ENCODE measurements at places on chromosomes 12 and 14. TPM values are rescaled to one million over a fixed set of nuclear protein-coding genes. Genes with fewer than 3 reads are reported as not detected.

DNA sequence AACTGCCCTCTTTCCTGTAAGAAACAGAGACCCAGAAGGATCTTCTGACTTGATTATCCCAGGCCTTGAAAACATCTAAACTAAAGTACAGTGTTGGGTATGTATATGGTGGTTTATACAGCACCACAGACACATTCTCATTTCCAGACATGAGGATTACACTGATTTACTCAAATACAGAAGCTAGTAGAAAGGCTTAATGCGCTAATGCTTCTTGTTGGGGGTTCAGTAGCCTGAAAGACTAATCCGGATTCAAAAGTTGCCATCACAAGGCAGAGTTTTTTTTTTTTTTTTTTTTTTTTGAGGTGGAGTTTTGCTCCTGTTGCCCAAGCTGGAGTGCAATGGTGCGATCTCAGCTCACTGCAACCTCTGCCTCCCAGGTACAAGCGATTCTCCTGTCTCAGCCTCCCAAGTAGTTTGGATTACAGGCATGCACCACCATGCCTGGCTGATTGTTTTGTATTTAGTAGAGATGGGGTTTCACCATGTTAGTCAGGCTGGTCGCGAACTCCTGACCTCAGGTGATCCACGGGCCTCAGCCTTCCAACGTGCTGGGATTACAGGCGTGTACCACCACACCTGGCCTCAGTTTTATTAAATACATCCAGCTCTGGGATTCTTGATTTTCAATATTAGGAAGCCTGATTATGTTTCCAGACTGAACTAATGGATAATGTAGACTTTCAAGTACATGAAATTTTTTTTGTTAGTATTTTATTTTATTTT is 46.3 kb upstream of the HECTD1 start:
- no peak overlapping the region for H3K4me3 ChIP-seq
- H3K27ac ChIP-seq = no peak overlapping the region
- H3K36me3 ChIP-seq = no peaks in the 10 kb centered on the region
- no peak for DNase-seq
- H3K4me1 ChIP-seq = no peaks in the 10 kb centered on the region

GRCh38 chr14:90629471-90629870 is 186.8 kb downstream of the TTC7B start:
- peaks cover 3% of the 10 kb centered on the region for H3K4me1 ChIP-seq
- no peak overlapping the region for H3K4me3 ChIP-seq
- no peaks in the 10 kb centered on the region for H3K36me3 ChIP-seq
- no peak overlapping the region for H3K27ac ChIP-seq
- no peaks in the 10 kb centered on the region for H3K27me3 ChIP-seq

PEX5 gene
- 41.8 TPM for total RNA-seq

DNA sequence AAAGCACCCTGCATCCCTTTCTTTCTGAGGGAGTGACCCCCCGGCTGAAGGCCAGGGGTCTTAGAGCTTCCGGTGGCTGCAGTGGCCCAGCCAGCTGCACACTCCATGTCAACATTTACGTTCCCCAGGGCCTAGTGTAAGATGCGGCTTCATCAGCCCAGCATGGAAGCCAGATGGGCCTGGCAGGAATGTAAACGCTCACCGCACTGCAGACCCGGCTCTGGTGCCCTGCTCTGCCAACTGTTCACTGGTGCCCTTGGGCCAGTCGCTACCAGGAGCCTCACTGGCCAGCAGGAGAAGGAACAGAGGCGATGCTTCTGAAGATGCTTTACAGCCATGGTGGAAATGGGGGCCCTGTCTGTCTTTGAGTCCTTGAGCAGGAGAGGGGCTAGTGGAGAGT is 8.6 kb upstream of the TMEM119 start:
- no peak overlapping the region for H3K27ac ChIP-seq
- H3K27me3 ChIP-seq = peaks cover 1% of the 10 kb centered on the region
- peaks cover 2% of the 10 kb centered on the region for H3K36me3 ChIP-seq
- no peak for DNase-seq

COL2A1 gene
- total RNA-seq = 0.34 TPM

GRCh38 chr12:80643961-80644360 is 63.5 kb upstream of the MYF6 start:
- no peak for DNase-seq
- H3K4me3 ChIP-seq = no peak overlapping the region
- no peaks in the 10 kb centered on the region for H3K4me1 ChIP-seq
- no peak overlapping the region for H3K27ac ChIP-seq
- no peaks in the 10 kb centered on the region for H3K36me3 ChIP-seq

DNA sequence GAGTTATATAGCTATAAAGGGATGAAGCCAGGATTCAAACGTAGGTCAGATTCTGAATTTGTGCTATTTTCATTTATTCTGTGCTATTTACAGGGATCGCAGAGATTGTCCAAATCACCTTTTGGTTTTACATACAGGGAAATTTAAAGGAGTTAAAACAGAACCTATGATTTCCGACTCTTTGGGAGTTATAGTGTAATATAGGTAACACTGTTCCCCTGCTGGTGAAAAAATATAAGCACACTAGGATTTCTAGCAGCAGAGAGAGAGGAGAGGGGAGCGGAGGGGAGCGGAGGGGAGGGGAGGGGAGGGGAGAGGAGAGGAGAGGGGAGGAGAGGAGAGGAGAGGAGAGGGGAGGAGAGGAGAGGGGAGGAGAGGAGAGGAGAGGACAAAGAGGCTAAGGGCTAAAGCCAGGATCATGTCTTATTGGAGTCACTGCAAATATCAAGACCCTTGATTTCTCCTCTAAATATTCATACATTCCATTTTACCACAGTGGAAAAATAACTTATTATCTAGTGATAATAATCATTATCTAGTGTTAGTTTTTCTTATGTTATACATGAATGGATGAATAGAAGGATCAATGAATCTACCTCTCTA is 46.2 kb upstream of the KCNH5 start:
- H3K4me1 ChIP-seq = no peaks in the 10 kb centered on the region
- DNase-seq = no peak
- no peak overlapping the region for H3K4me3 ChIP-seq
- H3K36me3 ChIP-seq = no peaks in the 10 kb centered on the region
- no peak overlapping the region for H3K27ac ChIP-seq
- no peaks in the 10 kb centered on the region for H3K27me3 ChIP-seq

RAPGEF3 gene
- 0.56 TPM for total RNA-seq

- no peak overlapping the region for H3K27ac ChIP-seq
- no peak overlapping the region for H3K4me3 ChIP-seq
- H3K4me1 ChIP-seq = no peaks in the 10 kb centered on the region
- H3K27me3 ChIP-seq = peaks cover 1% of the 10 kb centered on the region
- H3K36me3 ChIP-seq = no peaks in the 10 kb centered on the region
These were observed 353.8 kb downstream of the AACS start for GRCh38 chr12:125418902-125419564.

- peak overlapping the region; percentile 65 for H3K27ac ChIP-seq
- H3K4me1 ChIP-seq = peaks cover 41% of the 10 kb centered on the region
- H3K27me3 ChIP-seq = peaks cover 10% of the 10 kb centered on the region
These were observed 3.8 kb downstream of the TXNRD1 start for GRCh38 chr12:104219361-104219892.

LRRK2 gene
- 0.76 TPM for total RNA-seq

DNA sequence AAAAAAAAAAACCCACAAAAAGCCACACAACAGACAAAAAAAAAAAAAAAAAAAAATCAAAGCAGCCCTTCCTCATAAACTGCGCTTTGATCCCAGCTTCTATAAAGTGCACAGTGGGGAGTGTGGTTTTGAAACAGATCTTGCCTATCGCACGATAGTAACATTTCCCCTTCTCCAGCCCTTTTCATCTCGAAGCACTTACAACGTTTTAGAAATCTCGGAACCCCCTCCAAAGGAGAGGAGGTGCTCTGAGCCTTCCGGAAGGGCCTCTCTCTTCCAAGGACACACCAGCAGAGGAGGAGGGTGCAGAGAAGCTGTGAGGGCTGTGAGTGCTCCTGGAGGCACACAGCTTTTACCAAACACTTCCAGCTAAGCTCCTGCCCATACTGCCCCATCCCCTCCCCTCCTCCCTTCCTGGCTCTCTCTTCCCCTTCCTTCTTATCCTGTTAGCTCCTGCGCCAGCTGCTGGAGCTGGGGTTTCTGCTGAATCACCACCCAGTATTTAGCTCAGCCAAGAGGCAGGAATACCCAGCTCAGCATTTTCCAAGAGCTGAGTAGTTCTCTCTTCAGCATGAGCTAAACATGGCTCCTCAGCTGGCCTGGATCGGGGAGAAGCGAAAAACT is 28.4 kb downstream of the SLC7A8 start:
- no peaks in the 10 kb centered on the region for H3K36me3 ChIP-seq
- peaks cover 13% of the 10 kb centered on the region for H3K4me1 ChIP-seq
- DNase-seq = no peak
- no peaks in the 10 kb centered on the region for H3K27me3 ChIP-seq

DNA sequence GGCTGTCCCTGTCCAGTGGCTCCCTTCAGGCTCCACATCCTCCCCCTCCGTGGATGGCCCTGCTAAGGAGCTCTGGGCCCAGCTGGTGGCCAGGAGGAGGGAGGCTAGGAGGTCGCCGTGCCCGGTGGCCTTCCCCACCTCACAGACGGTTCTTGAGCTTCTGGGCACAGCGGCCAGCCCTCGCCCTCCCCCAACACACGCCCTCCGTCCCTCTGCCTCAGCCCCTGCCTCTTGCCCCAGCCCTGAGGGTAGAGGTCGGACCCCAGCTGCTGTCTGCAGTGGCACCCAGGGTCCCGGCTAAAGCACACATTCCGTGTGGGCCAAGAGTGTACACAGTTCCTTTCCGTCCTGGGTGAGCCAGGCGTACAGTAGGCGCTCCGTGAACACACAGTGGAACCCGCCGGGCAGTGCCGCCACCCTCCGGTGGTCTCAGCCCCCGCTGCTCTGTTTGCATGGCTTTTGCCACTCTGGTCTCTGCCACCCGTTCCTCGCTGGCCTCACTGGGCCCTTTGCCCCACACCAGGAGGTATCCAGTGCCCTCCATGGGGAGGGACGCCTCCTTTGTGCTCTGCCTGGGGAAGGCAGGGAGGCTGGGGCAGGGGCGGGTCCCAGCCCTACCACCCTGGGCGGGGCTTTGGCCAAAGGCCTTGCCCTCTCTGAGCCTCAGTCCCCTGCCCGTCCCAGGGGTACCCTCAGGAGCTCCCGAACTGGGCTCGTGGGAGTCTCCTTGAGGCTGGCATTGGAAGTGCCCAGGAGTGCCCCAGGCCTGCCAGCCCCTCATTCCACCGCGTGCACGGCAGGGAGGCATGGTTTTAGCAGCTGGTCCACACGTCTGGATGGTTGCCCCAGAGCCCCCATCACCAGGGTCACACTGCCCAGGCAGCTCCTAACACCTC is 13.0 kb downstream of the TRMT61A start:
- peaks cover under 1% of the 10 kb centered on the region for H3K36me3 ChIP-seq
- H3K4me3 ChIP-seq = no peak overlapping the region
- no peaks in the 10 kb centered on the region for H3K4me1 ChIP-seq
- no peak overlapping the region for H3K27ac ChIP-seq
- H3K27me3 ChIP-seq = no peaks in the 10 kb centered on the region

GRCh38 chr12:110102255-110102654 is 21.9 kb upstream of the IFT81 start:
- no peak overlapping the region for H3K4me3 ChIP-seq
- H3K4me1 ChIP-seq = peaks cover 8% of the 10 kb centered on the region
- no peak overlapping the region for H3K27ac ChIP-seq
- peaks cover 2% of the 10 kb centered on the region for H3K27me3 ChIP-seq
- no peaks in the 10 kb centered on the region for H3K36me3 ChIP-seq
- DNase-seq = peak; percentile 71

DNA sequence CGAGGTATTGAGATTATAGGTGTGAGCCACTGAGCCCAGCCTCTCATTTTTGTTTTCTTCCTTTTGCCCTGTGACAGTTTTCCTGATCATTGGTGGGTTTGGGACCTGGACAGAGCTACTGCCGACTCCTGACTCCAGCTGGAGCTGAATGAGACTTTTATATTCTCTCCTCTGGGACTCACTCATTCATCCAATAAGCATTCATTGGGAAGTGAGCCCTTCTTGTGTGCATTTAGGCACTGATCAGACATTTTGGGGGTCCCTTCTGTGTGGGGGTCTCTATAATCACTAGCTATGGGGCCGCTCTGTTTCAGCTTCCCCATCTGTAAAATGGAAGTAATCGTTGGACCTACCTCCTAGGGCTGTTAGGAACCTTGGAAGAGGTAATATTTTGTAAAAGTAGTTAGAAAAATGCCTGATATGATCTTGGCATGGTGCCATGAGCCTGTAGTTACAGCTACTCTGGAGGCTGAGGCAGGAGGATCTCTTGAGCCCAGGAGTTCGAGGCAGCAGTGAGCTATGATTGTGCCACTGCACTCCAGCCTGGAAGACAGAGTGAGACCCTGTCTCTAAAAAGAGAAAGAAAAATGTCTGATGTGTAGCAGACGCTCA is 7.2 kb downstream of the SH2B3 start:
- H3K27ac ChIP-seq = peak overlapping the region; percentile 55
- peaks cover 71% of the 10 kb centered on the region for H3K4me1 ChIP-seq
- peaks cover 50% of the 10 kb centered on the region for H3K36me3 ChIP-seq
- DNase-seq = no peak
- no peak overlapping the region for H3K4me3 ChIP-seq
- H3K27me3 ChIP-seq = no peaks in the 10 kb centered on the region

DNA sequence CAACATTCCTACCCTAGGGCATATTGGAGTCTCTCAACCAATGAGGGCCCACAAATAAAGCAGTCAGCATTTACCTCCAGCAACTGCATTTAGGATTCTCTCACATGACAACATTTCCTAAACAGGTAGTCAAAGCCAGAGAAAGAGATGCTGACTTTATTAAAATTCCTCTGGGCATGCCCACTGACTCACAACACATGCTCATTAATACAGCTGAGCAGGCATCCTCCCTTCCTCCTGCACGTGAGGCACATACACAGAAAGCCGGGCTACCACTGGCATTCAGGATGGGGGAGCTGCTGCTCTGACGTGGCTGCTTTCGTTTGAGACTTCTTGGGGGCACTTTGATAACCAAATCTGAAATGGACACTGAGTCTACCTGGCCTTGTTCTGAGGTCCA is 174.1 kb downstream of the NRXN3 start:
- H3K27ac ChIP-seq = no peak overlapping the region
- no peak overlapping the region for H3K4me3 ChIP-seq
- no peak for DNase-seq
- H3K4me1 ChIP-seq = no peaks in the 10 kb centered on the region
- no peaks in the 10 kb centered on the region for H3K36me3 ChIP-seq

GLIPR1 gene
- total RNA-seq = 18.6 TPM

- no peaks in the 10 kb centered on the region for H3K27me3 ChIP-seq
- no peak overlapping the region for H3K4me3 ChIP-seq
- peaks cover 31% of the 10 kb centered on the region for H3K36me3 ChIP-seq
- H3K4me1 ChIP-seq = peaks cover 32% of the 10 kb centered on the region
These were observed 76.5 kb upstream of the AMIGO2 start for GRCh38 chr12:47156167-47156736.

CACNA1C gene
- total RNA-seq = 0.05 TPM

- no peaks in the 10 kb centered on the region for H3K27me3 ChIP-seq
- peaks cover 59% of the 10 kb centered on the region for H3K4me1 ChIP-seq
- no peak for DNase-seq
- peaks cover 36% of the 10 kb centered on the region for H3K36me3 ChIP-seq
- no peak overlapping the region for H3K4me3 ChIP-seq
These were observed 972 bp upstream of the DDX47 start for GRCh38 chr12:12812174-12812573.

KCNC2 gene
- total RNA-seq = not detected

Data from activated CD8-positive, alpha-beta T cell treated with anti-CD3 and anti-CD28 coated beads for 36 hours (primary cell).